ENCODE measurements at places on chromosomes 13 and 19. TPM values are rescaled to one million over a fixed set of nuclear protein-coding genes. Genes with fewer than 3 reads are reported as not detected.
A peak's percentile ranks its signal among the peaks of the same experiment; 100 is the strongest.

LIM2 gene
- not detected for polyA plus RNA-seq

ZNF737 gene
- 43.5 TPM for polyA plus RNA-seq

OVOL3 gene
- polyA plus RNA-seq = not detected

WTIP gene
- 24.6 TPM for polyA plus RNA-seq

ZNF649 gene
- 24.0 TPM for polyA plus RNA-seq

ATP4A gene
- not detected for polyA plus RNA-seq

LILRB2 gene
- 1.8 TPM for polyA plus RNA-seq

PODNL1 gene
- 2.6 TPM for polyA plus RNA-seq

ATP11A gene
- polyA plus RNA-seq = 475 TPM

TUBA3C gene
- not detected for polyA plus RNA-seq

GRCh38 chr13:37870489-37870845 is 895 bp upstream of the TRPC4 start:
- no peak for DNase-seq

GRCh38 chr13:33229446-33230177 is 55.9 kb downstream of the STARD13 start:
- DNase-seq = no peak

DNA sequence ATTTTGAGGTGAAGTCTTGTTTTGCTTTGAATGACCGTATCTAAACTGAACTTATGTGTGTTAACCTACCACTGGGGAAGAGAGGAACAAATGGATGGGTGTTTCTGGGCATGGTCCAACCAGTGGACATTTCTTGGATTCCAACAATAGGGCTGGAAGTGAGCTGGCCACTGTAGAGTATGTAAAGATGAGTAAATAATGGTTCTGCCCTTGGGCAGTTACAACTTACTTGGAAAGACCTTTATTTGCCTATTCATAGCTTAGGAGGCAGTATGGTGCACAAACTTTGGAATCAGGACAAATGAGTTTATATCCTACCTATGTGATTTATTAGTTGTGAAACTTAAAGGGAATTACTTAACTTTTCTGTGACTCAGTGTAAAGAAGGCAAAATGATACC is 429.5 kb downstream of the HS6ST3 start:
- DNase-seq = no peak

DNA sequence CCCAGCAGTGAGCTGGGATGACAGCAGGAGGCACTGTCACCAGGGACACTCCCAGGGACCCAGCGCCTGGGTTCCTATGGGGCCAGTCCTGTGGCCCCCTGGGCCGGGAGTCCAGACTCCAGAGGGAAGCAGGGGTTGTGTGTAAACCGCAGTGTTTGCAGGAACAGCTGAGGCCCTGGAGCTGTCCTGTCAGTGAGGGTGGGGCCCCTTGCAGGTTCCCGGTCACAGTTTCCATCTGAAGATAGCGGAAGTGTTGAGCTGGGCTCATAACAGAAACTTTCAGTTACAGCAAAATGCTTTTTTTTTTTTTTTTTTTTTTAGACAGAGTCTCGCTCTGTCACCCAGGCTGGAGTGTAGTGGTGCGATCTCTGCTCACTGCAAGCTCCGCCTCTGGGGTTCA is 17.7 kb upstream of the CSNK1G2 start:
- DNase-seq = no peak

DNA sequence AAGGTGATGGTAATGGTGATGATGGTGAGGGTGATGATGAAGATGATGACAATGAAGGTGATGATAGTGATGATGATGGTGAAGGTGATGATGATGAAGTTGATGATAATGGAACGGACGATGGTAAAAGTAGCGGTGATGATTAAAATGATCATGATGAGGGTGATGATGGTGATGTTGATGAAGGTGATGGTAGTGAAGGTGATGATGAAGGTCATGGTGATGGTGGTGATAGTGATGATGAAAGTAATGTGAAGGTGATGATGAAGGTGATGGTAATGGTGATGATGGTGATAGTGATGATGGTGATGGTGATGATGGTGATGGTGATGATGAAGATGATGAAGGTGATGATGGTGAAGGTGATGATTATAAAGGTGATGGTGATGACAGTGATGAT is 66.1 kb downstream of the MBD3L2B start:
- DNase-seq = no peak

GRCh38 chr19:46753420-46754155 is 7.3 kb upstream of the STRN4 start:
- DNase-seq = no peak

- no peak for DNase-seq
Observed at GRCh38 chr13:41682766-41683165, 225.4 kb downstream of the RGCC start.

GRCh38 chr13:51771418-51772104 is 32.4 kb downstream of the DHRS12 start:
- no peak for DNase-seq

GRCh38 chr13:73367886-73368285 is 309.1 kb downstream of the KLF5 start:
- no peak for DNase-seq

DNA sequence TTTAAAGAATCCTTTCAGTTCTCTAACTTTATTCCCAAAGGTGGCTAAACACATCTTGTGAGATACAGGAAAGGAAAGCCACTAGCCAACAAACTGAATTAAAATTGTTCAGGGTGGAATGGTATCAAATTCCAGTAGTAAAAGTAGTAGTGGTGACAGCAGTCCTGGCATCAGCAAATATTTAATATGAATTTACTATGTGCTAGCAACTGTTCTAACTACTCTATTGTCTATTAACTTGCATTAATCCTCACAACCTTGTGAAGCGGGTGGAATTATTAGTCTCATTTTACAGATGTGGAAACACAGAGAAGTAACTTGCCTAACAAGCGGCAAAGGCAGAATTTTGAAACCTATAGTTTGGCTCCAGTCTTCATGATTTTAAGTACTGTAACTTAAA is 130.1 kb downstream of the KLF12 start:
- no peak for DNase-seq

DNA sequence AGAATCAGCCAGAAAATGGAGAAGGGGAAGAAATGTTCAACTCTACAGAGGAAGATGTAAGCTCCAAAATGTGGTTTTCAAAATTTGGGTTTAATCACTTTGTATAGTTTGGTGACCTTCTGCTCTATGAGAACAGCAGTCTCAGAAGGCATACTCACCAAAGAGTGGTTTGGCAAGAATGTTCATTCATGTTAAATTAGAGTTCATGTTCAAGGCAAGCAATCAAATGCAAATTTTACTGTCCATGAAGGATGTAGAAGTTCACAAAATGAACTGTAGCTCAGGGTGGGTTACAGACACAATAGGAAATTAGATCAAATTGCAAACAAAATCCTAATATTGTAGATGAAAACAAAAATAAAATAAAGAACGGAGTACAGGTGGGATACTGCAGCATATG is 606.7 kb upstream of the PCDH20 start:
- DNase-seq = no peak

- DNase-seq = no peak
Observed at GRCh38 chr13:40205771-40206240, 460.6 kb downstream of the FOXO1 start.

GRCh38 chr13:32426191-32426989 is 1.5 kb downstream of the N4BP2L1 start:
- no peak for DNase-seq

- DNase-seq = no peak
Observed at GRCh38 chr19:45637890-45638667, 1.1 kb downstream of the EML2 start.

- DNase-seq = no peak
Observed at GRCh38 chr19:10826846-10827245, 9.2 kb downstream of the TMED1 start.

- no peak for DNase-seq
Observed at GRCh38 chr13:100662468-100663211, 12.0 kb downstream of the TMTC4 start.

GRCh38 chr13:76474356-76474755 is 411.8 kb downstream of the KCTD12 start:
- DNase-seq = no peak

GRCh38 chr13:88866195-88866594 is 1195.0 kb downstream of the SLITRK5 start:
- no peak for DNase-seq

DNA sequence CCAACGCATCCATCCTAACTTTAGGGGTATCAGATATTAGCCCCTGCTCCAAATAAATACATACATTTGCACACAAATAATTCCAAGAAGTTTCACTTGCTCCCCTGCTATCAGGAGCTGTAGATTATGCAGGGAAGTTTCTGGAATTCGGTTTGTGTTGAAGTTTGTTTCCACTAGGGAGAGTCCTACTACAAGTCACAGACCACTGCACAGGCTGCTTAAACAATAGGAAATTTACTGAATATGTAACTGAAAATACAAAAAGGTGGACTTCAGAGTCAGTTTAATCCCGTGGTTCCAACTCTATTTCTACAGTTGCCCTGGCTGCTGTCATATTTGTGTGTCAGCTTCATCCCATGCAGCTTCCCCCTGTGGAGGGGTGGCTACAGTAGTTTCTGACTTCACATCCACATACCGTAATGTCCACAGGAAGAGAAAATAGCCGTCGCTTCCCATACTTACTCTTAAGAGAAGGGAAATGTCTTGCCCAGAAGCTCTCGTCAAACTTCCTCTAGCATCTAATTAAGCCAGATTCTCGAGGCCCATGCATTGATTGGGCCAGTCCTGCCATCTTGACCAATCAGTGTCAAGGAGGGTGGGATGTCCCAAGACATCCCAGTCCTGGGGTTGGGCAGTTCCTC is 286.6 kb downstream of the COG6 start:
- no peak for DNase-seq

DNA sequence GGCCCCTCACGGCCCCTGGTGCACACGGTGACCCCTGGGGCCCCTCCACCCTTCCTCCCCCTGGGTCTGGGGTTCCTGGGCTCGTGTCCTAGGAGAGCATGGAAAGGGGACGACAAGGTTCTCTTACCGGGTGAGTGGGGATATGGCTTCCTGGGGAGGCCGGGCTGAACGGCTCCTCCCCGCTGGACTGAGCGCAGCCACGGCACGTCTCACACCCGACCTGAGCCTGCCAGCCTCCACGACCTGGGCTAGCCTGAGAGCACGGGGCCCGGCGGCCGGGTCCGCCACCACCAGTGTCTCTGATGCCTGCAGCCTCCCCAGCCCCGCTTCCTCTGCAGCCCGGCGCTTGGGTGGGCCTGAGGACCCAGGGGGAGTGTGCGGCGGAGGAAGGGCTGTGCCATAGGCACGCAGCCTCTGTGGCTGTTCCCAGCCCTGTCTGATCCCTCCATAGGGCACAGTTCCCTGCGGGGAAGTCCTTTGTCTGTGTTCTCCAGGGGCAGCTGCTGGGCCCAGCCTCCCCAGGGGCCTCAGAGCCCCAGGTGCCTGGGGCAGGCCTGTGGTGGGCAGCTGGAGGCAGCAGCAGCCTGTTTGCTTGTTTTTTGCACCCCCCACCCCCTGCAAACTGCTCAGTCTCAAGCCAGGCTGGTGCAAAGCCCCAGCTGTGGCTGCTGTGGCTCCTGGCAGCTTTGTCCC is 15.0 kb downstream of the PLIN4 start:
- DNase-seq = no peak

DNA sequence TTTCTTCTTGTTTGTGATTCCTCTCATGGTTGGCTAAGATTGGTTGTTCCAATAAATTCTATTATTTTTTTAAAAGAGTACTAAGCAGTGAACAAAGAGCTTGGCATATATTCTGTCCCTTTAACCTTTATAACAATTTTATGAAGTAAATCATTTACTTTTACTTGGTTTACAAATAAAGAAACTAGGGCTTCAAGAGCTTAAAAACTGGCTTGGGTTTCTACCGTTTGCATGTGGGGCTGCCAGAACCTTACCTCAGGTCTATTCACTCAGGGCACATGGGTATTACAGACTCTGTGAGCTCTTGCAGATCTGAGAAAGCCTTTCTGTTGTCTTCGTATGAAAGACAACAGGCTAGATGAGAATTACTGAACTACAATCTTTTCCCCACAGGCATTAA is 13.3 kb downstream of the N4BP2L1 start:
- DNase-seq = no peak

GRCh38 chr13:110633776-110634175 is 18.4 kb downstream of the NAXD start:
- no peak for DNase-seq

GRCh38 chr13:96769874-96770273 is 224.4 kb downstream of the OXGR1 start:
- DNase-seq = no peak

GRCh38 chr13:109271061-109271460 is 515.3 kb downstream of the IRS2 start:
- no peak for DNase-seq

GRCh38 chr13:30898678-30899241 is 7.3 kb upstream of the MEDAG start:
- peak; percentile 56 for DNase-seq

DNA sequence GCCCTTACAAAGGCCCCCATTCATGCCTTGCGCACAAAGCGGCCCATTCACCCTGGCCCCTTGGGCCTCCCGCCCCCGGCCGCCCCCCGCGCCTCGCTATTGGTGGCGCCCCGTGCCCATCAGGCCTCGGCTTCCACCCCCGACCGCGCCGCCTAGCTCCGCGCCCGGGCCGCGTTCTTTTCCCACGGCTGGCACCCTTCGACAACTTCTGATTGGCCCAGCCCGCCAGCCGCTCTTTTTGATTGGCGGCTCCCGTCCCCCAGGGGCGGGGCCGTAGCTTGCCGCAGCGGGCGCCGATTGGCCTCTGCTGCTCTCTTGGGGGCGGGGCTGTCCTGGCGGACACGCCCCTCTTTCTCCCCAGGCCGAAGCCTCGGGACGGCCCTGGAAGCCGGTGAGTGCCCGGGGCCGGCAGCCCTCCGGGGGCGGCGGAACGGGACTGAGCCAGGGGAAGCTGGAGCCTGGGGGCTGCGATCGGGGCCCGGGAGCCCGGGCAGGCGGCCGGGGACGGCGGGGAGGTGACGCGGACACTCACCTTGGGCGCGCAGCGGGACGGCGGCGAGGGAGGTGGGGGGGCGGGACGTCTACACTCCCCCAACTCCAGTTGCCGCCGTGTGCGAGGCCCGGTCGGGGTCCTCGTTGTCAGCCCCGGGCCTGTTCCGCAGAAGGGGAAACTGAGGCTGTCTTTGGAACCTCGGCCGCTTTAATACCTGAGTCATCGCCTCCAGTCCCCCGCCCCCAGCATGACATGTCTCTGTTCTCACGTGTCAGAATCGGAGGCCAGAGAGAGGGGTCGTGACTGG is at the start of gene MYH14:
Gene MYH14 (plus strand): TSS at position 342 of the 800 bp plus-strand sequence. CDS start 6,744 bp downstream, outside the sequence.
- peak; percentile 96 for DNase-seq

DNA sequence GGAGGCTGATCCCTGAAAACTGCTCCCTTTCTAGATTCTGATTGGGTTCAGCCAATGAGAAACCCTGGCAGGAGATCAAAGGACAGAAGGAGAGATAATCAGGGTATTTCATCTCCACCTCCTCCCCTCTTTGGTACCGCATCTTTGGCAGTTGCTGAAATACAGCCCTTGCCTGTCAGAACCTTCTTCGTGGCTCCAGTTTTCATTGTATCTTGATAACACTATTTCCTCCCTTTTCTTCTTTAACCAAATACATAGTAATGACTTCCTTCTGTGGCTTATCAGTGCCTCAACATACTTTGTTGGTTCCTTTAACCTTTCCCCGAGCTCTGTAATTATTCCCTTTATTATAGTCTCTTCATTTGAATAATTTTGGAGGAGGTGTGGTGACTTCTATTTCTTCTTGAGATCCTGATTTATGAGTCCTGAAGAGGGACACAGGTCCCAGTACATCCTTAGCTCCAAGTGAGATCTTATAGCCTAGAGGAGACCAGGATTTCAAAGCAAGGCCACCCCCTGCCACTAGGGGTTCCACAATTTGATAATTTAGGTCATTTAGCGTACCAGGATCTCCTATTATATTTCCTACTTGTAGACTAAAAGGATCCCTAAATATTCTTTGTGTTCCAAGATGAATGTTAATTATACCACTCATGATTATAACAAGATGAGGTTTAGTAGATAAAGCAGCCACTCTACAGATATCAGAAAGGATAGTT is 98.0 kb downstream of the EDNRB start:
- DNase-seq = no peak

- no peak for DNase-seq
Observed at GRCh38 chr13:102589301-102589822, 7.4 kb upstream of the TPP2 start.

Data from left lung (tissue), 14 donors.